ENCODE measurements at places on chromosomes 1 and 21.
A peak's percentile ranks its signal among the peaks of the same experiment; 100 is the strongest.

GRCh38 chr1:3464649-3465025, 10.2 kb downstream of the ARHGEF16 start:
- no peak for DNase-seq

DNA sequence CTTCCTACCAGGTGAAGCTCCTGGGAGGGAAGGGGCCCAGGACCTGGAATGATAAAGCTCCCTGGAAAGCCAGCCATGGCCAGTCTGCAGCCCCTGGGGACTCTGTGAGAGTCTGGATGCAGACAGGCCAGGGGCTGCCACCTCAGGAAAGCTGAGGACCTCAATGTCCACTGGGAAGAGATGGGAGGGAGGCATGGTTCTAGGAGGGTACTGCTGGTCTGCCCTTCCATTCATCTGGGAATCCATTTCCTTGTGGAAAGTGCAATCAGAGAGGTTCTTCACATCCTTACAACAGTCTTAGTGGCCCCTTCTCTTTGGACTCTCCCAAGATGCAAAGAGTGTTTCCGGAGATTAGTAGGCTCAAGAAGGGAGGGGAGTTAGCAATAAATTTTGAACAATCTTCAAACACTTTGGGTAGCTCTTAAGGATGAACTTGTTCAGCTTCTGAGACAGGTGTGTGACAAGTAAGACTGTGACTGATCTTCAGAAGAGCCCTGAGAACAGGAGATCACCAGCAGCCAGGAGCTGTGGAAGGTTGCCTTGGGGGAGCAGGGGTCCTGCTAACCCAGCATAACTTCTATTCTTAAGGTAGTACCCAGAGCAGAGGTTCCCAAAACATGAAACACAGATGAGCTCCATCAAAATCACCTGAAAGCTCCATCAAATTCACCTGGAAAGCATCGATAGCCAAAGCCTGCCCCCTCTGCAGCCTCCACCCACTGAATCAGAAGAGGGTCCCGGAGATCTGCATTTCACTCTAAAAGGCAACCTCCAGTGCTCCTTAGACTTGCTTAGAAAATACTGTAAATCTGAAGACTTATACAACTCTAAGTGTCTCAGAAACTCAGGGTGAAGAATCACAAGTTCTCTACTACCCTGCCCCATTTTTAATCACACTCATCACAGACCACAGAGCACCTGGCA, 616 bp upstream of the LAX1 start:
- no peak for DNase-seq

DNA sequence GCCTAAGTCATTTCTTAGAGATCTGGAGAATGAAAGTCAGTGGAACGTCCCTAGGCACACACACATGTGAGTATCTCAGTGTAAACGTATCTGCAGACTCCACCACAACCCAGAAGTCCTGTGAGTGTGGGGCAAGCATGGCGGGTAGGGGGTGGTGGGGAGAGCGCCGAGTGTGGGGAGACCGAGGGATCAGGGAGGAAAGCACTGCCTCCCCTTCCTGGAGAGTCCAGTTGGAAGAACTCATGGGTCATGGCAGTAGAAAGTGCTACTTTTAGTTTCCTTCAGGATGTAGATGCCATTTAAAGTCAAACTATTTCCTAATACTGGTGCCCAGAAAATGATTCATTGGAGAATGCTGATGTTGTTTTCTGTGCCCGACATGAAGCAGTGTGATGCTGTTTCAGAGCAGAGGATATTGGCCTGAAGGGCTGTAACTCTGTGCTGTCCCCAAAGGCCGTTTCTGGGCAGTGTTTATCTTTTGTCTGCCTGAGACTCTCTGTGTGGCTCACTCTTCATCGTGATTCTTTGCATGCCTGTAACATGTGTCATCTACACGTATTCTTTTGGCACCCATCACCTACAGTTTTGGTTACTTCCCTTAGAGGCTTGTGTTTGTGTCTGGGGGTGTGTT, 45.7 kb upstream of the TSPAN2 start:
- DNase-seq, result peak; percentile 46

- DNase-seq, result no peak
Observed at GRCh38 chr1:58143972-58144697, 402.4 kb downstream of the OMA1 start.

GRCh38 chr21:34797201-34797525, 128.4 kb downstream of the CLIC6 start:
- DNase-seq, result no peak

DNA sequence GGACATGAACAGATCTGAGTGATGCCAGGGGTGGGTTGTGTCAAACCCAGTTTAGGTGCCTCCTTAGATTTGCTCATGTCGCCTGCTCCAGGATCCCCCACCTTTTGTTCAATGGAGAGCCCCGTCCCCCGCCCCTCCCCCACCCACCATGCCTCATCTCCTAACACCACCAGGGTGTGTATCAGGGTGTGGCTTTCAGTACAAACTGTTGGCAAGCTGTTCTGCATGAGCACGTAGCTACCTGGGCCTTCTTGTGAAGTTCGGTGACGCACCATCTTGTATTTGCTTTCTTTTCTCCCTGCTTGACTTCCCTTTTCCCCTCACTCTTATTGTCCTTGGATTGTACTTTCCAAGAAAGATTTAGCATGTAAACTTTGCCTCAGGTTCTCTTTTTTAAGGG, 94.8 kb downstream of the EBNA1BP2 start:
- DNase-seq, result no peak

Measured in mesenchymal stem cell (in vitro differentiated cells and primary cell).